ENCODE measurements at places on chromosomes 11 and 22.

DNA sequence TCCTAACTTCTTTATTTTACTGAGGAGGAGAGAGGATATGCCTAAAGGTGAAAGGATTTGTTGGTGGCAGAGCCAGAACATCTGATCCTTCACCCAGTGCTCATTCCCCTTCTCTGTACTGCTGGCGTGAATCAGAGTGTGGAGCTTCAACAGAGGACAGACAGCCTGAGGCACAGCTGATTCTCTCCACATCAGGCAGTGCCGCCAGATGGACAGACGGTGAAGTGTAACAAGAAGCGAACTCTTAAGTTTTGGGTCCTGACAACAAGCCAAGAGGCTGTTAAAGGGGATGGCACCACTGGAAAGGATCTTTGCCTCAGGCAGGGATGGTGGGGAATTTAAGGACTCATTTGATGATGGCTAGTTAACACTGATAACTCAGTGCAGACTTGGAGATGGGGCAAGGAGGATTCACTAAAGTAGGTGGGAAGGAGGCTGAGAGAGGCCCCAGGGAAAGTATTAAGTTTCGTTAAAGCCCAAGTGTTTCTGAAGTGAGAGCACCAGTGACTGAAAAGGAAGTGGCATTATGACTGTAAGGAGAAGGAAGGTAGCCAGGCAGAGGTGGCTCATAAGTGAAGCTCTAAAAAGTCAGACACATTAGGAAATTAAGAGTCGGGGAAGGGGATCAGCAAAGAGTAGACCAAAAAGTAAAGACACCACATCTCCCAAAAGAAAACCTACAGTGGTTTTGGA lies 81.3 kb downstream of the CLPB start:
- peak; percentile 81 for ATAC-seq

DNA sequence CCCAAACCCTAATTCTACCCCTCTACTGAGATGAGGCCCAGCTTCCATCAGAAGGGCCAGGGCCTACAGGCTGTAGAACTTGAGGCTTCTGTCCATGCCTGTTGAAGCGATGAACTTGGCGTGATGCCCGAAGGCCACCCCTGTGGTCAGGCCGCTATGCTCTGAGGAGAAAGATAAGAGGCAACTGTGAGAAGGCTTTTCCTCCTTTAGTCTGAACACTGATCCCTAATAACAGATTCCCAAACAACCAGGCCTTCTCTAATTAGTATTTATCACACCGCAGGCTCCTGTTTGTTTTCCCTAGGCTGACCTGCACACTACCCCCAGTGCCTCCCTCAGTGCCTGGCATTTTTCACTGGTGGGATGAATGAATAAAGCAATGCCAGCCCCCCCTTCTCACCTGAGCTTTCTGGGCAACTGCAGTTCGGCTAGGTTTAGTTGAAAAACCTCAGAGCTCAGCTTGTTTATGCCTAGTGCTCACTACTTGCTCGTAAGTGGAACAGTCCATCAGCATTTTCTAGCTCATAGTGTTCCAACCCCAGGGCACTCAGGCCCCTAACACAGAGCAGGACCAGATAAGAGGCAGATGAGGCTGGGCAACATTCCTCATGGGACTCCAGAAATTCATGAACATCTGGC lies 15.2 kb downstream of the PRPF19 start:
- no peak for ATAC-seq

- no peak for ATAC-seq
Measured at GRCh38 chr22:46651316-46651715, 31.1 kb downstream of the GRAMD4 start.

- ATAC-seq: no peak
Measured at GRCh38 chr22:48803948-48804810, 1023.5 kb downstream of the BRD1 start.

- no peak for ATAC-seq
Measured at GRCh38 chr11:11622772-11623171, 967 bp upstream of the GALNT18 start.

GRCh38 chr11:30502305-30502704 lies 83.8 kb downstream of the MPPED2 start:
- no peak for ATAC-seq

DNA sequence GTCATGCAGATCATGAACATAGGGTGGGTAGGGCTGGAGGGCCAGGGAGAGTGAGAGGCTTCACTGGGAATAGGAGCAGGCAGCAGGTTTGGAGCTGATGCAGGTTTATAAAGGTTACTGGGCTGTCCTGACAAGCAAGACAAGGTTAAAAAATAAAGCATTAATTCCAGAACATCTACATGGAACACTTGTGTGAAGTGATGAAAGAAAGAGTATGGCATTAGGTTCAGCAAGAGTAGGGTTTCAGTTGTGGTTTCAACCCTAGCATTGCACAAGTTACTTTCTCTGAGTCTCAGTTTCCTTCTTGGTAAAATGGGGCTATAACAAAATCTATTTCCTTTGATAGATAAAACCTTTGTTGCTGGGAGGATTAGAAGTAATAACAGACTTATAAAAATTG lies 114.6 kb upstream of the SESN3 start:
- ATAC-seq: peak; percentile 53

- no peak for ATAC-seq
Measured at GRCh38 chr11:61138935-61139334, 22.3 kb downstream of the VPS37C start.

- no peak for ATAC-seq
Measured at GRCh38 chr11:126360049-126360446, 4.6 kb downstream of the ST3GAL4 start.

DNA sequence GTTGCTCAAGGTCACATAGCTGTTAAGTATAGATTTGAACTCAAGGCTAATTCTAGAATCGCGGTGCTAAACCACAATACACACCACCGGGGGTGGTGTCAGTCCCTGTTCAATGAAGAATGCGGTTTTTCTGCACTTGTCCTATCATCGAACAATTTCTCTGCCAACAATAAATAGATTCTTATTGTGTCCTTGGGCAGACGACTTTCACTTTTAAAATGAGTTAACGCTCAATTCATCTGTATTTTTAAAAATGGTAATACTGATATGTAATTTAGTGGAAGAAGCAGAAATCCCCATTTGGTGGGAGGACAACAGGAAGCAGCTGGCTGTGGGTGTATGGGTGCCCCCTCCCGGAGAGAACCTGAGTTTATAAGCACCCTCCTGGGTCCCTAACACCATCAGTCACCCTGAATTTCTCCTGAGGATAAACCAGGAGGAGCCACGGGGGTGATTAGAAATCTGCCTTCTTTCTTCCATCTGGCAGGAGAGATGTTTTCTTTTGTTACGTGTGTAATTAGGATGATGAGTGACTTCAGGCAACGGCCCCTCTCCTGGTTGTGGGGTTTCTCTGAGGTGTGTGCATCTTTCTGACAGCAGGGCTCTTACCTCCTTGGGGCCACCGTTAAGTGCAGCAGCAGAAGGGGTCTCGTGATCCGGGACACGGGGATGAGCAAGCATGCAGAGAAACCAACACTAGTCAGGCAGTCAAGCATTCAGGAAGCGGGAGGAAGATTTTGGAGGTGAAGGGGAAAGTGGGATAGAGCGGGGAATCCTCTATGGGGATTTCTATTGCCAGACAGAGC lies 87.7 kb downstream of the GRAMD1B start:
- peak; percentile 43 for ATAC-seq

- no peak for ATAC-seq
Measured at GRCh38 chr11:66626926-66627325, 10.5 kb downstream of the RBM14 start.

DNA sequence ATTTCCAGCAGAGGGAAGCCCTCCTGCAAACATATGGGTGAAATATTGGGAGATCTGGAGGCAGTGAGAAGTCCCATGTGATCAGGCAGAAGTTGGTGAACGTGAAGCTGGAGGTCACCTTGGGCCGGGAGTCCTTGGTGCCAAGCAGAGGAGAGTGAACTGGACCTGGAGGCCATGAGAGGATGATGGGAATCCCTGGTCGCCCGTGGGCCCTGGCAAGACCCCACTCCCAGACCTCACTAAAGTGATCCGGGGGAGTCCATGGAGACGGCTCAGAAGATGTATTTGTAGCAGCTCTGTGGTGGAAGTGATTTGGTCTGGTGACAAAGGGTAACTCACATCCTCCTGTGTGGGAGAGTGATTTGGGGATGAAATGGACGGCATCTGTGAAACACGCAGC lies 71.0 kb downstream of the ARHGAP8 start:
- ATAC-seq: no peak

GRCh38 chr22:42358643-42359558 lies 73.3 kb downstream of the NFAM1 start:
- ATAC-seq: no peak

DNA sequence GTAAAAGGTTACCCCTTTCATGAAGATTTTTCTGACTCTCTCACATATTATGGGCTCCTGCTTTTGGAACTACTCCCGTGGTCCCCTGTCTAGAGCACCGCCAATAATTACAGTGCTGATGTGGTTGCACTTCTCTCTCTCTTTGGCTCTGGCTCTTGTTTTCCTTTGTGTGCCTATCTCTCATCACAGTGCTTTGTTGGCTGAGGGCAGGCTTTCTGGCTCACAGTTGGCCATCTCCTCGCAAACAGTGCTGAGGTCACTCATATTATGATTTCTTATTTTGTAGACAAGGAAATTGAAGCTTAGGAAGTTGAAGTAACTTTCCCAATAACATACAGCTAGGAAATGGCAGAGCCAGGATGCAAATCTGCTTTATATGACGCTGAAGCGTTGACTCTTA lies 192.5 kb downstream of the DDX10 start:
- no peak for ATAC-seq

GRCh38 chr11:75548595-75549272 lies 13.3 kb upstream of the SERPINH1 start:
- ATAC-seq: no peak

- ATAC-seq: no peak
Measured at GRCh38 chr11:73324665-73325035, 16.6 kb downstream of the ARHGEF17 start.

- ATAC-seq: no peak
Measured at GRCh38 chr22:30453731-30454510, 17.9 kb downstream of the SEC14L3 start.

Measured in activated CD4-positive, CD25-positive, alpha-beta regulatory T cell treated with anti-CD3 and anti-CD28 coated beads, Interleukin-2, amount 50 U/mL, for 24 hours (primary cell).